ENCODE measurements at places on chromosomes 12 and 14.

DNA sequence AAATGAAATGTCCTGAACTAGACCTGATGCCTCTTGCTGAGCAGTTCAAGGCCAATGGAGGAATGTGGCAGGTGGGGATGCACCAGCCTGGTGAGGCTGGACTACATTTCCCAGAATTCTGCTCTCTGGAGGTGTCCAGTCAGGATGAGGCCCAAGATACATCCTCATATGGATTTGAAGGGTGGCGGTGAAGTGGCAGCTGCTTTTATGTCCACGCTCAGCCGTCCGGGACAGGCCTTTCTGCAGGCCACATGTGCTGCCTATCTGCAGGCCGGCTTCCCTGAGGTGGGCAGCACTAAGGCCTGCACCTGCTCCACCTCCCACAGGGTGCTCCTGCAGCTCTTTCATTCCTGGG is 230.2 kb downstream of the BCL11B start:
- no peak for DNase-seq
- H3K27me3 ChIP-seq = peaks cover 7% of the 10 kb centered on the region
- H3K36me3 ChIP-seq = no peaks in the 10 kb centered on the region
- peaks cover 3% of the 10 kb centered on the region for H3K4me1 ChIP-seq
- H3K27ac ChIP-seq = no peak overlapping the region
- H3K4me3 ChIP-seq = no peak overlapping the region

DNA sequence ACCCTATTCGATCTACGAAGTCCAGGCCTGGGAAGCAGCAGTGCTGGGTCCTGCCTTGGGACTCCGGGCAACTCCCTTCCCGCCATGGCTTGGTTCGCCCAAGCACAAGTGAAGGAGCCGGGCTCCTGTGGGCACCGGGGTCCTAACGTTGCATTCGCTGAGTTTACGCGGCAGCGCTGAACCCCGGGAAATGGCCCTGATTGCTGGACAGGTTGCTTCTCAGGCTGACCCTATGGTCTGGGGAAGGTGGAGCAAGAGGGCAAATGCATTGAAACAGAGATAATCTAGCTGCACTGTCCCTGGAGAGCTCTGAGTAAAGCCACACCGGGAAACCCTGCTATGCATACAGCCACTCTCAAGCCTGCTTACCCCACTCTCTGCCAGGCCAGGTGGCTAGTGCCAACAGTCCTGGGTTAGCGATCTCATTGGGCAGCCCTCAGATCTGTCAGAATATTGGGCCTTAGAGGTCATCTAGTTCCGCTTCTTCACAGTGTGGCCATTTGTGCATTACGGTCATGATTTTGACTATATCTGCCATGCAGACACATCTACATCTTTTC is 11.3 kb downstream of the SYNE3 start:
- no peak overlapping the region for H3K27ac ChIP-seq
- H3K4me1 ChIP-seq = no peaks in the 10 kb centered on the region
- H3K27me3 ChIP-seq = no peaks in the 10 kb centered on the region
- no peak overlapping the region for H3K4me3 ChIP-seq

DNA sequence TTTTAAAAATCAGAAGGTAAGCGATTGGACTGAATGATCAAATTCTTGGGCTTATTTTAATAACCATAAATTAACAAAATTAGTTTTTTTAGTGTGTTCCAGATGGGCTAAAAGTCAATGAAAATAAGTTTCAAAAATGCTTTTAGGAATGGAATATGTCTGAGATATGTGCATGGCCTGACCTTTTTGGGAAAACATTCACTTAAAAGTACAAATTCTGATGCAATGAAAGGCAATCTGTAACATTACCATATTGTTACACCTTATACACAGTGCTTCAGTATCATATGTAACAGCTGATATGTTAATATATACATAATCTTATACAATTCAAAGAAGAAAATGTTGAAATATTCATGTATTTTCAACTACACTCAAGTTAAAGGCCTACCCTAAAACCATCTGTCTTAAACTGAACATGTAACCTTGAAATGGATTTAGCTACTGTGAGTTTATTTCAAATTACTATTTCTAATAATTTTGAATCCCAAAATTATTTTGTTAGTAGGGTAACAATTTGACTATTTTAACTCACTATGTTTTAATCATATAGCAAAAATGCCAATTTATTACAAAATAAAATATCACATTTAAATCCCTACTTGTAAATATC is 84.8 kb downstream of the EEA1 start:
- no peaks in the 10 kb centered on the region for H3K36me3 ChIP-seq
- H3K27ac ChIP-seq = no peak overlapping the region
- H3K4me3 ChIP-seq = no peak overlapping the region
- H3K4me1 ChIP-seq = no peaks in the 10 kb centered on the region

GRCh38 chr12:1591543-1591942 is 2.8 kb downstream of the FBXL14 start:
- H3K27me3 ChIP-seq = no peaks in the 10 kb centered on the region
- no peaks in the 10 kb centered on the region for H3K36me3 ChIP-seq
- H3K4me3 ChIP-seq = peak overlapping the region; percentile 78

GRCh38 chr12:109753959-109754358 is 40.3 kb downstream of the FAM222A start:
- no peaks in the 10 kb centered on the region for H3K36me3 ChIP-seq
- no peak overlapping the region for H3K27ac ChIP-seq
- no peaks in the 10 kb centered on the region for H3K4me1 ChIP-seq
- no peaks in the 10 kb centered on the region for H3K27me3 ChIP-seq

GRCh38 chr12:116392061-116392460 is 114.6 kb upstream of the MED13L start:
- no peak for DNase-seq
- H3K36me3 ChIP-seq = no peaks in the 10 kb centered on the region
- peaks cover 7% of the 10 kb centered on the region for H3K27me3 ChIP-seq
- no peak overlapping the region for H3K4me3 ChIP-seq
- no peak overlapping the region for H3K27ac ChIP-seq

DNA sequence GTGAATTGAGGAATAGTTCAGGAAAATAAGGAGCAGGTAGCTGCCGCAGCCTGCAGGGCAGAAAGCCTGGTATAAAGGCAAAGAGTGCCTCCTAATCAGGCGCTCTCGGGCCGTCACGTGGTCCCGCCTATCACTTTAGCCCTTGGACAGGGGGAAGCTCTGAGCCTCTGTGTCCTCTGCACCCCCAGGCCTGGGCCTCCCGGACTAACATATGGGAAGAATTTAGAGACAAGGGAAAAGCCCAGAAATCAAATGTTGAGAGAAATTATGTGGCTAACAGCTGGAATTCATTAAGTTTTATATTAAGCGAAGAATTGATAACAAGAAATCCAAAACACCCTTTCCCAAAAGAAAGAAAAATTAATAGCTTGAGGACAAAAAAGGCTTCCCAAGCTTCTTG is 417.7 kb downstream of the ATP23 start:
- no peaks in the 10 kb centered on the region for H3K4me1 ChIP-seq
- H3K36me3 ChIP-seq = no peaks in the 10 kb centered on the region
- no peak for DNase-seq
- H3K27me3 ChIP-seq = no peaks in the 10 kb centered on the region

DNA sequence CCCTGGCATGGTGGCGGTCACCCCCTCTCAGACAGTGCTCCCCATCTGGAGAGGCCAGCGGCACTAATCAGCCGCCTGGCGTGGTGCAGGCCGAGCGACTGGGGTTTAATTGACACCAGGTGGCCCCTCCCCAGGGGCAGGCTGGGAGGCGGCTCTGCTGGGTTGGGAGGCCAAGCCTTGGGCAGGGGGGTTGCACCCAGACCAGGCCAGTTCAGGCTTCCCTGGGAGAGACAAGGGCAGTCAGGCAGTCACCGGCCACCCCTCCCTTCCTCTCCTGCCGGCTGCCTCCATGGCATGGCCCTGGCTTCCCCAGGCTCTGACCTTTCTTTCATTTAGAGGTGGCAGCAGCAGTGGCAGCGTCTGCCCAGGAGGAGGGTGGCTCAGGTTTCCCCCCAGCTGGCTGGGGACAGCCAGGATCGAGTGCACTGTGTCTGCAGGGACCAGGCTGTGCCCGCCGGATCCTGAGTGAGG is 78.1 kb upstream of the NOS1 start:
- no peaks in the 10 kb centered on the region for H3K4me1 ChIP-seq
- no peak overlapping the region for H3K4me3 ChIP-seq
- H3K27me3 ChIP-seq = peaks cover 9% of the 10 kb centered on the region
- H3K27ac ChIP-seq = no peak overlapping the region
- H3K36me3 ChIP-seq = no peaks in the 10 kb centered on the region

- no peak for DNase-seq
- H3K4me3 ChIP-seq = no peak overlapping the region
- no peak overlapping the region for H3K27ac ChIP-seq
- no peaks in the 10 kb centered on the region for H3K4me1 ChIP-seq
These were observed 93.3 kb downstream of the ATP23 start for GRCh38 chr12:58034712-58035111.

DNA sequence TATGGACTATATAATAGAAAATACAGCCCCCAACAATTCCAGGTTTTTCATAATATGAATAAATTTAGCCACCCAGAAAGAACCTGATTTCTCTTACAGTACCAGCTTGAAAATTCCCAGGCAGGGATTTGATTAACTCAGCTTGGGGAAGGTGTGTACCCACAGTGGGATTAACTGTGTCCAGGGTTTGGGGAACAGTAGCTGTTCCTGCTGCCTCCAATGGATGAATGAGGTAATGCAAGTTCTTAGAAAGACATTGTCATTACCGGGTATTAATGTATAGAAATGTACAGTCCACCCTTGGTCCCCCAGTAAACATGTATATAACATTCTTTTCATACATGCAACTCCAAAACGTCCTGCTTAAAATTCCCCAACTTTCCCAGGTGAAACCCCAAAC is 115.6 kb downstream of the LRIG3 start:
- DNase-seq = no peak
- H3K27me3 ChIP-seq = no peaks in the 10 kb centered on the region
- H3K4me3 ChIP-seq = no peak overlapping the region
- H3K4me1 ChIP-seq = no peaks in the 10 kb centered on the region
- H3K36me3 ChIP-seq = no peaks in the 10 kb centered on the region

GRCh38 chr14:50045039-50045711 is 71.2 kb downstream of the VCPKMT start:
- no peak overlapping the region for H3K4me3 ChIP-seq
- peak overlapping the region; percentile 87 for H3K27ac ChIP-seq
- H3K36me3 ChIP-seq = no peaks in the 10 kb centered on the region

- no peaks in the 10 kb centered on the region for H3K27me3 ChIP-seq
- no peak overlapping the region for H3K4me3 ChIP-seq
- DNase-seq = no peak
- H3K4me1 ChIP-seq = no peaks in the 10 kb centered on the region
These were observed 41.4 kb downstream of the COX16 start for GRCh38 chr14:70317969-70318634.
